ENCODE measurements at places on chromosomes 5 and 9.

DNA sequence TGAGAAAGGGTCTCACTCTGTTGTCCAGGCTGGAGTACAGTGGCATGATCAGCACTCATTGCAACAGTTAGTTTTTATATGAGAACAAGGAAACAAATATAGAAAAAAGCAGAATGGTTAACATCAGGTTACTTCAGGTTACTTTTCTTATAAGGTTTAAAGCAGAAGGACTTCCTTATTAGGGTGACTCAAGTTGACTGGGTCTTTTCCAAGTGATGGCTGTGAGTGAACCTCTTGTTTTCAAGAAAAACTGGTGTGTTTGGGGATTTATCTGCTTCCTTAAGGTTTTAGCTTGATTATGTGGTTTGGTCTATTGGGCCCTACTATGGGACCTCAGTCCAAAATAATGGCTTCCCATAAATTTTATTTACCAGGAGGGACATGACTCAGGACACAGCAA lies 99.2 kb downstream of the ARRDC3 start:
- DNase-seq: no peak

- DNase-seq: no peak
Measured at GRCh38 chr5:67648201-67648671, 451.6 kb upstream of the CD180 start.

DNA sequence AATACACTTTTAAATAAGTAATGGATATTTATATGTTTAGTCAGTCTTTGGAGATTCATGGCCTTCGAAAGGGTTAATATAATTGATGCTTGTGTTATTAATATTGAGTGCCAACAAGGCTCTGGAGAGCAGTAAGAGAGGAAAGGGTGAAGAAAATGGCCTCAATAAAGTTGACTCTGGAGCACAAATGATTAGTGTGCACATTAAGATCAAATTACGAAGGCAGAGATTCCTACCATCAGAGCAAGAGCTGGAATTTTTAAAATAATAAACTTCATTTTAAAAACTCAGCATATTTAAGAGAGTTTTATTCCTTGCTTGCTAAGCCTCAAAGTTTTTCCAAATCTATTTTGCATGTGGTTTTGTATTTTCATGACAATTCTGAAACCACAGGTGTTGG lies 14.8 kb downstream of the SLC44A1 start:
- DNase-seq: no peak

- DNase-seq: no peak
Measured at GRCh38 chr9:129708793-129709192, 43.3 kb downstream of the PRRX2 start.

GRCh38 chr5:138732466-138732865 lies 20.8 kb upstream of the CTNNA1 start:
- DNase-seq: no peak

DNA sequence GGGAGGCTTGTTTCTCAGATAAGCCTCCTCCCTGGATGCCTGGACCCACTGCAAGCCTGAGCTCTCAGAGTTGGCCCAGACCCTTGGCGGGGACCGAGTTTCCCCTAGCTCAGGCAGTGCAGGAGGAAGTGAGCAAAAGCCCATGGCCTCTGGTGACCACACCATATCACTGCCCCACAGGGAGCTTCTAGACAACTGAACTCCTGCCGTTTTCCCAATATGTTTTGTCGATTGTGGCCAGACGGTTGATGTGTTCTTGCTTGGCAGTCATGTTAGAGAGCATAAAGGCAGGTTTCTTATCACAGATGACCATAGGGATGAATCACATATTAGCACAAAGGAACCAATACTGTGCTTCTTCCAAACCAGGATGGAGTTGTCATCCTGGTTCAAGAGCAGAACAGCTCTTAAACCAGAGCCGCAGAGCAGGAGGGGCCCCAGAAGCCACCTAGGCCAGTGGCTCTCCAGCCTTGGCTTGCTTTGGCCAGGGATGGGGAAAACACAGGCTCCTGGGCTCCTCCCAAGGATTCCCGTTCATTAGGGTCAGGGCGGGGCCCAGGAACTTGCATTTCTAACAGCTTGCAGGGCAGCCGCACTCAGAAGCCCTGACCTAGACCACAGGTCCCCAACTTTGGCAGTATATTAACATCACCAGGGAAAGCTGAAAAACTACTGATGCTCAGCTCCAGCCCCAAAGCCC lies 113.1 kb upstream of the TBC1D2 start:
- no peak for DNase-seq

DNA sequence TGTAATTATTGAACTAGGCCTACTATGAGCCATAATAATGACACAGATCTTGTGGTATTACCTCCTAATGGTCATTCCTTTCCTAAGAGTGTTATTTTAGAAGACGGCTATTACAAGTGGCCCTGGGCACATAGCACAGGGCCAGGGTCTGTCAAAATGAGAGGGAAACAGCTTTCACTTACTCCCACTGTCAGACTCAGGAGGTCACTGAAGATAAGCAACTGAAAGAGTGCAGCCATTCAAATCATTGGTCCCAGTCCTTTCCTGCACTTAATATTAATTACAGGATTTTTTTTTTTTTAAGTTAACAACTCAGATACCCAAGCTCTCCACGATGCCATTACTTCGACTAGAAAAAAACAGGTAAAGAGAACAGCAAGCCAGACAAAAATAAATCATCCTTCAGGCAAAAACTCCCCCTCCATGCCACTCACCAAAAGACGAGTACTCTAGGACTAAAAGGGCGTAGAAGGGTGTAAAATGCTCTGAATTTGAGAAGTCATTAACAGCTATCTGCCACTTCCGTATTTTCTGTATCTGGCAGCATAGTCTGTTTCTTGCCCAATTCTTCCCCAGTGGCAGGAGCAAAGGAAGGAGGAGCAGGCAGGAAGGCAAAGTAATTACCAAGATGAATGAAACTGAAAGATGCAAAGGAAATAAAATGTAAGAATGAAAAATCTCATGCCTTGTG lies 87.4 kb downstream of the ZNF608 start:
- DNase-seq: no peak

DNA sequence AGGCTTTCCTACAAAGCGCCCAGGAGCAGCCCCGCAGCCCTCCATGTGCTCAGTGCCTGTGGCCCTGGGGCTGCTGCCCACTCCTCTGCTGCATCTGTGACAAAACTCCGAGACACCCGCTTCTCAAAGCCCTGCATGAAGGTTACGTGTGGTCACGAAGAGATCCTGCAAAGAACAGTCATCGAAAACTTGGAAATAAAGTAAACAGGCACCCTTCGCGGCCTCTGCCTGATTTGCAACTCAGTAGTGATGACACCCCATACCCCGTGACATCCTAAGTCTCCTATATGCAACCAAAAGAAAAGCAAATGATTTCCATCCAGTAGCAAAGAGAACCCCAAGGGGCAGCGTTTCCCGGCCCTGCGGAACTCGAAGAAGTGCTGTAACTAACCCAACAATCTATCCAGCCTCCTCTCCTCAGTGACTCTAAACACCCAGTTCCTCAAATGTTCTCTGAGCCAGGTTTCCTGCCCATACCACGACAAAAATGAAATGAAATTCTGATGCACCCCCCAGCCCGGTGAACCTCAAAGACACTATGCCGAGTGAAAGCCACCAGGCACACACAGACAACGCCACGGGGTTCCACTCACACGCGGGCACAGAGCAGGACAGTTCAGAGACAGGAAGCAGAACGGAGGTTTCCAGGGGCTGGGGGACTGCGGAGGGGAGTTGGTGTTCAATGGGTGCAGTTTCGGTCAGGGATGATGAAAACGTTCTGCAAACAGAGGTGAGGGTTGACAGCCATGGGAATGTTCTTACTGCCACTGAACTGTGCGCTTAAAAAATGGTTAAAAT lies 19.0 kb downstream of the NACC2 start:
- DNase-seq: no peak

DNA sequence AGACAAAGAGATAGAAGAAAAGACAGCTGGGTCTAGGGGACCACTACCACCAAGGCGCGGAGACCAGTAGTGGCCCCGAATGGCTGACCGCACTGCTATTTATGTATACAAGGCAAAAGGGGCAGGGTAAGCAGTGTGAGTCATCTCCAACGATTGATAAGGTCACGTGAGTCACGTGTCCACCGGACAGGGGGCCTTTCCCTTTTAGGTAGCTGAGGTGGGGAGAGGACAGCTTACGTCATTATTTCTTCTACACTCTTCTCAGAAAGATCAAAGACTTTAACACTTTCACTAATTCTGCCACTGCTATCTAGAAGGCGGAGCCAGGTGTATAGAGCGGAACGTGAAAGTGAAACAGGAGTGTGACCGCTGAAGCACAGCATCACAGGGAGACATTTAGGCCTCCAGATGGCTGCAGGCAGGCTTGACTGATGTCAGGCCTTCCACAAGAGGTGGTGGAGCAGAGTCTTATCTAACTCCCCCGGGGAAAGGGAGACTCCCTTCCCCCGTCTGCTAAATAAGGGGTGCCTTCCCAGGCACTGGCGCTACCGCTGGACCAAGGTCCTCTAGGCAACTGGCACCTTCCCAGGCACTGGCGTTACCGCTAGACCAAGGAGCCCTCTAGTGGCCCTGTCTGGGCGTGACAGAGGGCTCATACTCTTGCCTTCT lies 6.1 kb upstream of the PRR16 start:
- DNase-seq: no peak

DNA sequence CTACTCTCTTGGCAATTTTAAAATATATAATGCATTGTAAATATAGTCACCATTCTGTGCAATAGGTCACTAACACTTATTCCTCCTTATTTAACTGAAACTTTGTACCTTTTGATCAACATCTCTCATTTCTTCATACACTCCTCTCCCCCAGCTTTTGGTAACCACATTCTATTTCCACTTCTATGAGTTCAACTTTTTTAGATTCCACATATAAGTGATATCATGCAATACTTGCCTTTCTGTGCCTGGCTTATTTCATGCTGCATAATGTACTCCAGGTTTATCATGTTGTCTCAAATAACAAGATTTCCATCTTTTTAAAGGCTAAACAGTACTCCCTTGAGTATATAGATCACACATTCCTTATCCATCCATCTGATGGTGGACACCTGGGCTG lies 188.8 kb downstream of the NXNL2 start:
- DNase-seq: no peak

Data from stimulated activated CD8-positive, alpha-beta memory T cell treated with anti-CD3 and anti-CD28 coated beads, Interleukin-7, amount 100 ng/mL, for 24 hours (primary cell).